Activated CD4-positive, alpha-beta T cell treated with anti-CD3 and anti-CD28 coated beads, Interleukin-2, Interleukin-6, amounts not matched to agents 100 ng/mL and 50 ng/mL, durations not matched to agents 16 hours and 8 hours (primary cell): ENCODE measurements at places on chromosomes 5 and 9.

DNA sequence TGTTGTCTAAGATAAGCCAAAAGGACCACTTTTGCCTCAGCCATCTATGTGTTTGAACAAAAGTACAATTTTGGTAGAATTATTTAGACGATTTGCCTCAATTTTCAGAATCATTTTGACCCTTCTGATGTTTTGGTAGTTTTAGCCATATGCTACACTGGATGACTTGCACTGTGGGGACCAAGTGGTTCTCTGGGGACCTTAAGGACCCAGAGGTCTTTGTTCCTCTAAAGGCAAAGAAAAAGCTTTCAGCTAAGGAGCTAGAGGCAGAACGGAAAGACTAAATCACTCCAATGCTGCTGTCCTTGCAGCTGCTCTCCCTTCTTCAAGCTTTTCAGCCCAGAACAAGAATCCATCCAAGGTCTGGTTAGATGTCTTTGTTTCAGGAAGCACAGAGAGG is 51.0 kb upstream of the APC start:
- no peak for DNase-seq

DNA sequence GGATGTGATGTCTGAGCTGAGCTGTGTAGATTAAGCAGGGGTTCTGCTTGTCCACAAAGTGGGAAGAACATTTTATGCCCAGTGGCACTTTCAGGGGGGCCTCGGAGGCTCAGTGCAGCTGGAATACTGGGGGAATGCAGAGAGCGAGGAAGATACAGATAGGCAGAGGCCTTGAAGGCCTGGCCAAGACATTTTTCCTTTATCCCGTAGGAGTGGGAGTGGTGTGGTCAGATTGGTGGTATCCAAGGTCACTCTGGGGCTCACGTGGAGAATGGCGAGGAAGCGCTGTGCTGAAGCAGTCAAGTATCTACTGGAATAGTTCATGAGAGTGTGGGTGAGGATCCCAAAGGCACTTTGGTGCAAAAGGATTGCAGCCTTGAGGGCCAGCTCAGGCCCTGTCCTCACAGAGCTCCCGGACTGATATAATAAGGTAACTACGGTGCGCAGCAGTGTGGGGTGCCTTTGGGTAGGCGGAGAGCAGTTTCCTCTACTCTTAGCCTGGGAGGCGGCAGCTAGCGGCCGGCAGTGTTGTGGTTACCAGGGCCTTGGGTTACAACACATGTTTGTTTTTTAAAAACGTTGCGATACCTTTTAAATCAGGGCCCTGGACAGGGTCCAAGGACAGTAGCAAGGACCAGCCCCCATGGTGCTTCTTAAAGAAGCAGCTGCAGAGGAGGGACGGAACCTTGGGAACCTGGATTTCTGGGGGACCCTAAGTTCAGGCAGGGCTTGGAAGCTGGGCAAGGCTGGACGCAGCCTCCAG is 10.8 kb upstream of the CCDC69 start:
- no peak for DNase-seq

DNA sequence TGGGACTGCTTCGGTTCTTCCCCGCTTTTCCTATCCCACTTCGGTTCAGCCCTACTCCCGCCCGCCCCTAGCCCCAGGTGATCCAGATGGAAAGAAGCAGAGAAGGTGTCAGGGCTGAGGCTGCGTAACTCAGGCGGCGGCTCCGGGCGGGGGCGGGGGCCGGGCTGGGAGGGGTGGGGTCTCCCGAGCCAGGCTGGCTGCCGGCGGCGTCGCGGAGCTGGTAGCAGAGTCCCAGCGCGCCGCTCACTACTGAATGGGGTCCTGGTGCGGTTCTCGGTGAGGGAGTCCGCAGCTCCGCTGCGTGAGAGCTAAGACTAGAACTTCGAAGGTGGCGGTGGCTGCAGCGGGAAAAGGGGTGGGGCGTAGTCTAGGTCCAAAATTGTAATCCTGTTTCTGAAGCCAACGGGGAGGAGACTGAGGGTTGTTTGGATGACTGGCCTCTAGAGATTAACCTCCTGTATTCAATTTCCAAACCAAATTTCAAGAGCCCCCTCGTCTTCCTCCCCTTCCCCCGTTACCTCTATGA is 1.4 kb downstream of the PRR16 start:
- DNase-seq, result no peak

- no peak for DNase-seq
These were observed 190.2 kb upstream of the NR3C1 start for GRCh38 chr5:143593723-143594122.
